ENCODE measurements at places on chromosomes 3 and 15.

- no peak for DNase-seq
Observed at GRCh38 chr15:50162969-50163718, 18.9 kb upstream of the SLC27A2 start.

DNA sequence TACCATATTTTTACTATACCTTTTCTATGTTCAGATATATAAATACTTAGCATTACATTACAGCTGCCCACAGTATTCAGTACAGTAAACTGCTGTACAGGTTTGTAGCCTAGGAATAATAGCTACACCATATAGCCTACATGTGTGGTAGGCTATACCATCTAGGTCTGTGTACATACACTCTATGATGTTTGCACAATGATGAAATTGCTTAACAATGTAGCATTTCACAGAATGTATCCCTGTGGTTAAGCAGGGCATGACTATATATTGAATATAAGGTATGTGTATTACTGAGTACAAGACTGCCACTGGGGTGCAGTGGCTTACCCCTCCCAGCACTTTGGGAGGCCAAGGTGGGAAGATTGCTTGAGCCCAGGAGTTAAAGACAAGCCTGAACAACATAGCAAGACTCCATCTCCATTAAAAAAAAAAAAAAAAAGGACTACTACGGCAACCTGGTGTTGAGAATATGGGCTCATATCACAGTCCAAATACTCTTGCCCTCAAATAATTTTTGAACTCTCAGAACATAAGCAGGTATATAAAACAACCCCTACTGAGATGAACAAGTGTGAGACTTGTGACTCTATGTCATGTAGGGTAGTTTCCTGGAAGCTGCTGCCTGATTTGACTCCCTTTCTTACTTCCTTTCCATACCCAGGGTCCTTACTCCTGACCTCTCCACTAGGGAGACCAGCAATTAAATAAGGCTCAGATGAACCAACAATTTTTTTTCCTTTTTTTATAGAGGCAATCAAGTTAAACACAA lies 4.8 kb downstream of the PPP1R14D start:
- no peak for DNase-seq

- peak; percentile 40 for DNase-seq
Observed at GRCh38 chr15:57732526-57733331, 26.2 kb downstream of the POLR2M start.

GRCh38 chr3:38125305-38126120 lies 11.4 kb downstream of the ACAA1 start:
- no peak for DNase-seq

DNA sequence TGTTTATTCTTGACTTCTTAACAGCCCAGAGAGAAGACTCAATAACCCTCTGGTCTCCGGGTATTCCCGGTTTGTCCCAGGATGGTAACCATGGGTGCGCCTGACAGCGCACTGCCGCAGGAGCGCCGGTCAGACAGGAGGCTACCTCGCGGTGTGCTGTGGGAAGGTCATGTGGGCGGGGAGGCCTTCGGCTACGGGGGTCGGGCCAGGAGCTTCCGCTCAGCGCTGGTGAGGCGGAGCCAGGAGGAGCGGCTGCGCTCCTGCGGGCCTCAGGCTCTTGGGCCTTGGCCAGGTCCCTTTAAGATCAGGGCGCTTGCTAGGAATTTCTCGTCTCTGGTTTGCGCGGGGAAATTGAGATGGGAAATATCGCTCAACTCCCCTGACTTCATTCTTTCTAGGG lies 182.3 kb upstream of the NDN start:
- DNase-seq = no peak

DNA sequence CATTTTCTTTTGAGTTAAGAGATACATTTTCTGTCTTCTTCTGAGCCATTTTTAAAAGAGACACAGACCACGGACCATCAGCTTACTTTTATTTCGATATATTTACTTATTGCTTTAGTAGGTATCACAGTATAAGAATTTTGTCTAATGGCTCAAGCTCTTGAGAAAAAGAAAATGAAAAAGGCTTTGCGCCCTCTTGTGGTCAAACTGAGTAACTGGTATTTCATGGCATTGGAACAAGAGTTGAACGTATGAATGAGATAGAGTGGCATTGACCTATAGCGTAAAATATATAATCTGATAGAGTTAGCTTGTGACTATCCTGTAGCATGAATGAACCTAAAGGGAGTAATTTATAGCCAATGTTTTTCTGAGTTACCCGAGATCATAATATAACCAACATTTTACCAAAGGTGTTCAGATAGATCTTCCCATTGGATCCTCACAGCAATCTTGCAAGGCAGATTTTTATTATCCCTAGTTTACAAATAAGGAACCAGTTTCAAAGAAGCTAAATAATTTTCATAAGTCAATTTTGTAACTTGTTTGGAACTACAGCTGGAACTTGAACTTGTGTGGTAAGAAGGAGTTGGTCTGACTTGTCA lies 154.6 kb downstream of the POLR2M start:
- DNase-seq = peak; percentile 12

DNA sequence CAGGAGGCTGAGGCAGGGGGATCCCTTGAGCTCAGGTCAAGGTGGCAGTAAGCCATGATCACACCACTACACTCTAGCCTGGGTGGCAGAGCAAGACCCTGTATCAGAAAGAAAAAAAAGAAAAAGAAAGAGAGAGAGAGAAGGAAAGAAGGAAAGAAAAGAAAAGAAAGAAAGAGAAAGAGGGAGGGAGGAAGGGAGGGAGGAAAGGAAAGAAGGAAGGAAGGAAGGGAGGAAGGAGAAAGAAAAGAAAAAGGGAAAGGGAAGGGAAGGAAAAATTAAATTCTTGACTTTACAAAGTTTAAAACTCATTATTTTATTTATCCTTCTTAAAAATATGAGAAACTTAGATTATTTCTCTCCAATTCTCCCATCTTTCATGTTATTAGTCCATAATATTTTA lies 17.1 kb upstream of the IDH2 start:
- no peak for DNase-seq

GRCh38 chr3:172096881-172097420 lies 57.6 kb downstream of the FNDC3B start:
- DNase-seq = no peak

- DNase-seq = no peak
Observed at GRCh38 chr3:150091626-150092025, 120.9 kb upstream of the PFN2 start.

GRCh38 chr3:187839422-187839821 lies 94.2 kb upstream of the BCL6 start:
- no peak for DNase-seq

DNA sequence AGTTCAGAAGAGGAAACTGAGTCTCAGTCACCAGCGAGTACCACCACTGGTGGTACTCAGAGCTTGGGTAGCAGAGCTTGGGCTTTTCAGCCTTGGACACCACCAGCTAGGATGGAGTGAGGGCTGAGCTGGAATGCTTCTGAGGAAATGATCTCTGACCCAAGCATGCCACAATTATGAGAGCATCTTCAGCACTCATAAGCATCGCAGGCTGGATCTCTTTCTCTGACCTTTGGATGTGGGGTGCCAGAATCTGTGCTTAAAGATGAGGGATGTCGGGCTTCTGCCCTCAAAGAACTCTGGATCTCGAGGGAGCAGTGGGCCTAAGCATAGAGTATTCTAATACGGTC lies 36.4 kb downstream of the ZNF710 start:
- no peak for DNase-seq

DNA sequence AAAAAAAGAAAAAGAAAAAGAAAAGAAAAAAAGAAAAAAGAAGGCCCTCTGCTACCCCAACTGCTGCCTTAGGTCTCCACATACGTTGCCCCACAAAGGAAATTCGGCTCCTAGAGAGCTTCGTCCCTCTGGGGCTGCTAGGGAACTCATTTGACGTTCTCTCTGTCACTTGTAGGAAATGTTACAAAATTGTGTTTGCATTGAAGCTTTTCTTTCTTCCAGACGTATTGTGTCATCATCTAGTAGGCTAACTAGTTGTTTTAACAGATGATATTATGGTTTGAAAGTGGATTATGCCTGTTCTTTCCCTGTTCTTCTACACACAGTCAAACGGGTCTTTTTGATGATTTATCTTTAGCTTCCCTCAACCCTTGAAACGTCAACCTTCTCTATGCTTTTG lies 125.3 kb downstream of the BDH1 start:
- DNase-seq = no peak

DNA sequence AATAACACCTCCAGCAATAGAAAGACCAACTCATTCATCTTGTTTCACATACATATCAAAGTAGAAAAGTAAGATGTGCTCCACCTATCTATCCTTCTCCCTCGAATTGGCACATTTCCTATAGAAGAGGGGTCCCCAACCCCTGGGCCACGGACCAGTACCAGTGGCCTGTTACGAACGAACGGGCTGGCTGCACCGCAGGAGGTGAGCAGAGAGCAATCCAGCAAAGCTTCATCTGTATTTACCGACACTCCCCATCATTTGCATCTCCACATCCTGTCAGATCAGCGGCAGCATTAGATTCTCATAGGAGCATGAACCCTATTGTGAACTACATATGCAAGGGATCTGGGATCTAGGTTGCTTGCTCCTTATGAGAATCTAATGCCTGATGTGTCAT lies 95.0 kb upstream of the CGNL1 start:
- DNase-seq = no peak

- DNase-seq = no peak
Observed at GRCh38 chr15:63322541-63322940, 45.1 kb downstream of the APH1B start.

DNA sequence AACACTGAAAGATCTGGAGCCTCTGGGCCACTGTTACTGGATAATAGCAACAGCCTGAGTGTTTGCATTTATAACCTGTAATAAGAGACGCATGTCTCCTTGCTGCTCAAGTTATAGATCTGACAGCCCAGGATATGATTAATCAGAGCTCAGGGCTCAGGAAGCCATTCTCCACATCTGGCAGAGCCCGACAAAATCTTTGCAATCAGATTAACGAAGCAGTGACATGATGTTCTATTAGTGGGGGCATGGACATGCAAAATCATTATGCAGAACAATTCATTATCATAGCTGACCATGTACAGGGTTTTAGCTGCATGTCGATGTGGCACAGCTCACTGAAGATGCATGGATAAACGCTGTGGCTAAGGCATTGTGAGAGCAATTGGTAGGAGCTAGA lies 730.3 kb downstream of the ZNF385D start:
- DNase-seq = no peak

DNA sequence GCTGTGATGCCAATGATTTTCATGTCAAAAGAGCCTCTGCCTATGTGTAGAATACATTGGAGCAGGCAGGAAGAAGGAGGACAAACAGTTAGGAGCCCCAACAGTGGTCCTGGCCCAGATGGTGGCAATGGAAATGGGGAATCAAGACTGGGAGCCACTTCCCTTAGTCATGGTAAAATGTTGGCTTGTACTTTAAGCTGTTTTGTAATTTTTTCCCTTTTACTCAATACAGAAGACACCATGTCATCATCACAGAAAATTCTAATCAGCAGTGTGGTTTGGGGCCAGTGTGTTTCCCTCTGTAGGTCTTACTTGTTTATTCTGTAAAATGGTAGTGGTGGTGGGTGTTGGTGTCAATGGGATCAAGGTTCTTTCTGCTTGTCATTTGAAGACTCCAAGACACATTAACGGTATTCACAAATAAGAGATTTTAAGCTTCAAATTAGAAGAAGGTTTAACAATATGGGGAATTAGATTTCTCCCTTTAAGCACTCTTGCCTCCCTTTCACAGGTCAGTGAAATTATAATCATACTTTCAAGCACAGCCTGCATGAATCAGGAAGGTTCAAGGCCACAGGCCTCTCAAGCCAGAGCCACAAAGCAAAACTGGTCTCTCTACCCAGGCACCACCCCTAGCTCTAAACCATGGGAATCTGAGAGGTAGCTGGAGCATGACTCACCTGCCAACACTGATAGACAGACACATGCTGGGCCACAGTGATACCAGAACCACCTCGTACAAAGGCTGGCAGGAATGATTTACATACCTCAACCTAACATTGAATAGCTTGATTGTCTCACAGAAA lies 24.9 kb downstream of the SIAH2 start:
- no peak for DNase-seq

- no peak for DNase-seq
Observed at GRCh38 chr3:149325581-149325980, 7.9 kb downstream of the TM4SF18 start.

DNA sequence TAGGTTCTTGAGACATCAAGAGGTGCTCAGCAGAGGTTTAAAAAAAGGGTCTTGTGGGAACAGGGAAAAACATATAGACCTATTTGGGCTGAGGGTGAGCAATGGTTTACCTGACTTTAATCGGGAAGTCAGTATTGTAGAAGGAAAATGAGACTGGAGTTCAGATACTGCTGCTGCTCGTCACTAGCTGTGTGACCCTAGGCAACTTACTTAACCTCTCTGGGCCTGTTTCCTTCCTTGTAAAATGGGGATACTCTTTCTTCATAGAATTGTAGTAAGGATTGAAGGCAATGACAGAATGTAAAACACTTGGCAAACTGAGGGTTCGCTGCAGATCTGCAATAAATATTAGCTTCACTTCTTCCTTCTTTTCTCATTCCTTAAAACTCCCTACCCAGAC lies 327.5 kb upstream of the PROK2 start:
- DNase-seq = no peak

DNA sequence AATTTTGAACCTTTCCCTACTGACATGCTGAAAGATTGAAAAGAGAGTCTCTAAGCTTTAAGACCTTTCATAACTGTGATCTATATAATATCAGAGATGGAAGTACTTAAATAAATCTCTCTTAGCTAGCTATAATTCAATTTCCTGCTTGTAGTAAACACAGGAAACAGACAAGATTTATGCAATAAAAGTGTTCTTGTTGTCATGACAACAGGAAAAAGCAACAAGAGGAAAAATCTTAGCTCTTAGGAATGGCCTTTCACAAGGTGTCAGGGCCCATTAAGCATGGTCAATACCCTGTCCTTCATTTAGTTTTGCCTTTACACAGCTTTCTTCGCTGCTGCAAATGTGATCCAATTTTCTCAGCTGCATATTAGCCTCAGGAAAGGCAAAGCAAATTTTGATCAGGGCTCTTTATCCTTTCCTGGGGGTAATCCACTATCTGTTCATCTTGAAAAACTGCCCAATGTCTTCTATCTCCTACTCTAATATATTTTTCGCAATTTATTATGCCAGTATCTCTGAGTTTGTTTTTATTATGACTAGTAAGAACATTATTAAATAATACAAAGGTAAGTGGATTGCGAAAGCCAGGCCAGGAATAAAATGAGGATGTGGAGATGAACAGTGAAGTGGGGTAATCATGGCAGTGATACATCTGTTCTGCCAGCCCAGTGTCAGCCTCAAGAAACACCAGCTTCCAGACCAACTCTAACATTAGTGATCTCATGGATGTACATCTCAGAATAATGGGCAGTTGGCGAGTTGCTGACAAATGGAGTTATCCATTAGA lies 28.7 kb downstream of the SIDT1 start:
- DNase-seq = no peak

GRCh38 chr3:107268469-107268868 lies 108.8 kb upstream of the CCDC54 start:
- no peak for DNase-seq

- no peak for DNase-seq
Observed at GRCh38 chr3:7546253-7546652, 685.3 kb downstream of the GRM7 start.

DNA sequence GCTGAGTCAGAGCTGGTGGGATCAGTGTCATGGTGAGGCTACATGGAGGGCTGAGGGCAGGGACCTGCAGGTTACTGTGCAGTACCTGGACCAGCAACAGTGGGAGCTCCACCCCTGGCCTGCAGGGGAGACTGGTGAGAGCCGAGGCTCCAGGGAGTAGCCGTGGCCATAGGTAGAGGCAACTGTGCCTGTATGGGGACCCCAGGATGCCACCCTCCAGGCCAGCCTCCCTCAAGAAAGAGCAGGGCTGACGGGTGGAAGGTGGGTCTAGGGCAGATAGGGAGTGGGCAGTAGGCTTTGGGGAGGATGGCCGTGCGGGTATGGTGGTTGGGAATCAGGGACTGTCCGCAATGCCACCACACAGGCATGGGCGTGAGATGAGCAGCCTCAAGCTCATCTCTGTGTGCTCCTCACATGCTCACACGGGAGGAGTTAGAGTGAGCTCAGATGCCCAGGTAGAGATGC lies 35.5 kb downstream of the FBLN2 start:
- DNase-seq = no peak
